ENCODE measurements at places on chromosomes 11 and 22.
A peak's percentile ranks its signal among the peaks of the same experiment; 100 is the strongest.

GRCh38 chr11:121265586-121265985 lies 27.0 kb upstream of the SC5D start:
- no peak for DNase-seq

DNA sequence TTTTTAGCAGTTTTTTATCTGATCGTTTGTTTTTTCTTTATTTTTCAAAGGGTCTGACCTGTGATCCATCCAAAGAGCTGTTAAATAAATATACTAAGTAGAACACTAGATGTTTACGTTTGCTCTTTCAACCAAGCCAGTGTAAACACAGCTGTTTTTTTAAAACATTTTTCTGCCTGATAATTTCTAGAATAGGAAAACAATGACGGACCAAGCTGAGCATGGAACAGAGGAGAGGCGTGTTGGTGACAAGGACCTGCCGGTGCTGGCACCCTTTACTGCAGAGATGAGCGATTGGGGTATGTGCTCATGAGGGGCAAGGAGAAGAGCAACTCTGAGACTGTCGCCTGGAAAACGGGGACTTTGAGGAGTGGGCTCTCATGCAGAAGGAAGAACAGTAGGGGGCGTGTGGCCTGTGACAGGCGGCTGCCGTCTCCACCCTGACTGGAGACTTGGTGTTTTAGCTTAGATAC lies 28.6 kb upstream of the PANX2 start:
- no peak for DNase-seq

DNA sequence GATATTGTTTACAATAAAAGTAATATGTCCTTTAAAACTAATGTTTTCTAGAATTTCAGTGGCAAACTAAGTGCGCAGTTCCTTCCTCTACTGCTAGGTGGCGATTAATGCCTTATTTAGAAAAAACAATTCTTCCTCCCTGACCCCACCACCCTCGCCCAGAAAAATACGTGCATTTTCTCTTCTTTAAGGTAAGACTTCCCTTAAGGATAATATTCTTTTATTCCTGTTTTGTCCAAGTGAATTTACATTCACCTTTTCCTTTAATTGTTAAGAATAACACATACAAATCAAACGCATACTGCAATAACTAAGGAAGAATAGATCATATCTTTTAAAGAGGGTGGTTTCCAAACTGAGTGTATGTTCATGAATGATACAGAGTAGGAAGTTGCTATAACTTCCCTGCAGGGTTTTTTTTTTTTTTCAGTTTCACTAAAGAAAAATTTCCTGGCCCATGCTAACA lies 17.0 kb upstream of the PSMA1 start:
- peak; percentile 68 for DNase-seq

DNA sequence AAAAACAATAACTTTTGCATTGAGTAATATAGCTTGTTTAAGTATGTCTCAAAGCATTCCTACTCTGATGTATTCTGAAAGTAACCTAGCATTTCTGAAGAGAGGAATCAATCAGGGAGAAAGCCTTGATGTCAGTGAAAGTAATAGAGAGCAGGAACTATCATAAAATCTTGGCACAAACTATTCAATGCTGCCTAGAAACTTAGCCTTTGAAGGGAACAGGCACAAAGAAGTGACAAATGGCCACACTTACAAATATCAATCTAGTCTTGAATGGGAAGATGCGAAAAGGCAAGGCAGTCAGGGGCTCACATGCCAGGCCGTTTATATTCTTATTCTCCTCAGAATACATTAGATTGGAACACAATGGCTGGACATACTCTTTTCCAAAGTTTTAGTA lies 576.5 kb upstream of the ANO3 start:
- DNase-seq = no peak

DNA sequence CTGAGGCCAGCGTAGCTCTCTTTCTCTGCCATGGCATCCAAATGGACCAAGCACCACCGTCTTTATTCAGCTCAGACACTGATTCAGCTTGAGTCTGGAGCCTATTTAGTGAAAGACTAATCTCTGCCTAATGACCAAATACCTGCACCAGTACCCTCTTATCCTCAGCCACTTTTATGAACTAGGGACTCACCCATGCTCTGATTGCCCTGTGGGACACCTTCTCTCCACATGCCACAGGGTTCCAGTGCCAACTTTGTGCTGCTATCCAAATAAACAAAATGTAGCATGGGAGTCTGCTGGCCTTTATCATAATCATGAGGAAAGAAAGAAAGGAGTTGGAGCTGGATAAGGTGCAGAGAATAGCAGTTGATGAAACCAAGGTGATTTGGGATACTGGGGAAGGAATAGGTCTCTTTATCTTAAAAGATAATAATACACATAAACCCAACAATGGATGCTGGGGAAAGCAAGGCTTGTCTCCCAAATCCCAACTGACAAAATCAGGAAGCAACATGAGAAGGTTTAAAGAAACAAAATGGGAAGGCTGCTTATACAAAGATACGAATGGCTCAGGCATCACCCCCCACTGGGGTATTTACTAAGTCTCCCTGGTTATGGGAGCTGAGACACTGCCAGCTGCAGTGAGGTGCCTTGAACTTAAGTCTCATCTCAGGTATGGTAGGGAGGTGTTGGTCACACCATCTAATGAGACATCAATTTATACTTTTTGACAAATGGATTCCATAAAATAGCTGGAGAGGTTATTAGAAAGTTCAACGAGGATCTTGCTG lies 63.3 kb downstream of the SYT9 start:
- DNase-seq = no peak

GRCh38 chr22:28822930-28823551 lies 22.7 kb upstream of the XBP1 start:
- peak; percentile 41 for DNase-seq

DNA sequence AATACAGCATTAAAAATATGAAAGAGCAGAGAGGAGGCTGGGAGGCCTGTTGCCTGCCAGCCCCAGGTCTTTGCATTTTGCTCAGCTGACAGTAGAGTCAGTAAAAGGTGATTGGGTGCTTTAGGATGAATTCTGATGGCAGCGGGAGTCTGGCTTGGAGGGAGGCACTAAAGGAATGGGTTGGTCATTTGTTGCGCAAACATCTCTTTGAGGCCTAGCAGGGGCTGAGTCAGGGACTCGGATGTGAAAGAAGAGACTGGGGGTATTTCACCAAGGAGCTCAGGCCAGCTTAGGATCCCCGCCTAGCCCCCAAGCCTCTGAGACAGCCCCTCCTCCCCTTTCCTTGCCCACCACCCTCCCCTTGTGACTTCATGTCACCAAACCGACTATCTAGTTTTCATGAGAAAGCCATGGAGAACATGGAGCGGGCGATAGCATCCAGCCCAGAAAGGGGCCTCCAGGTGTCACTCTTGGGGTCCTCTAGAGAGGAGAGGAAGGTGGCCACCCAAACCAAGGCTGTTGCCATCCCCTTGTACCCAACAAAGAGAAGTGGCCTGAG lies 9.7 kb downstream of the DGKZ start:
- DNase-seq = no peak

GRCh38 chr22:42646569-42647525 lies 2.3 kb downstream of the CYB5R3 start:
- DNase-seq = no peak

DNA sequence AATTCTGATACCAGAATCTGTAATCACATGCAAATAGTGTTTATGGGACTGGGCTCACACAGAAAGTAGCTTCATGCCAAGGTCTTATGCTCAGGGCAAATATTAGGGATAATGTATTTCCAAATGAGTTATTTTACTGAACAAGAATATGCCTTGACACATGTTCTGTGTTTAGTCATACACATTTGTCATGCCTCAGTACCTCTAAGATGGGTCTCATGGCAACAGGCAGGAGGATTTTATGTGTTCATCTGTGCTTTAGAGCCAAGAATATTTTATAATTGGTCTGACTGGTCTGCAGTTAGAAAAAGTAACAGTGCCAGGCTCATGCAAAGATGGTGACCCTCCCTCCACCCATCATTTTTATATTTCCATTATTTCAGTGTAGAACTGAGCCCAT lies 49.1 kb downstream of the JAM3 start:
- no peak for DNase-seq

GRCh38 chr22:44838316-44839016 lies 86.1 kb downstream of the ARHGAP8 start:
- no peak for DNase-seq

DNA sequence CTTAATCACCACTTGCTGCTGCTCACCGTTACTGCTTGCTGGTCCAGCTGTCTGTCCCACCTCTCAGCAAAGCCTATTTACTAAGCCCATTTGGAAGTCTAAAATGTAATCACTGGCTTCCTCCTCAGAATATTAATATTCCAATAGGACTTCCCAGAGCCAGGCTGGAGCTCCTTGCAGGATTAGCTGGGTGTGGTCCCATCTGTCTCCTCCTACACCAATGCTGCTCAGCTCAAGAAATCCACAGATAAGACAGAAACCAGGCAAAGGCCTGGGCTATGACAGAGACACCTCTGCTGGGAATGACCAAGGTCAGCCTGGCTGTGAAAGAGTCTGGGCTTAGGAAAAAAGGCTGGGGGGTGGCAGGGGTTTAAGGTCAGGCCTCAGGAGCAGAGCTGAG lies 317.8 kb downstream of the BUD13 start:
- no peak for DNase-seq

- DNase-seq = no peak
Observed at GRCh38 chr11:85813721-85814120, 2.8 kb upstream of the SYTL2 start.

DNA sequence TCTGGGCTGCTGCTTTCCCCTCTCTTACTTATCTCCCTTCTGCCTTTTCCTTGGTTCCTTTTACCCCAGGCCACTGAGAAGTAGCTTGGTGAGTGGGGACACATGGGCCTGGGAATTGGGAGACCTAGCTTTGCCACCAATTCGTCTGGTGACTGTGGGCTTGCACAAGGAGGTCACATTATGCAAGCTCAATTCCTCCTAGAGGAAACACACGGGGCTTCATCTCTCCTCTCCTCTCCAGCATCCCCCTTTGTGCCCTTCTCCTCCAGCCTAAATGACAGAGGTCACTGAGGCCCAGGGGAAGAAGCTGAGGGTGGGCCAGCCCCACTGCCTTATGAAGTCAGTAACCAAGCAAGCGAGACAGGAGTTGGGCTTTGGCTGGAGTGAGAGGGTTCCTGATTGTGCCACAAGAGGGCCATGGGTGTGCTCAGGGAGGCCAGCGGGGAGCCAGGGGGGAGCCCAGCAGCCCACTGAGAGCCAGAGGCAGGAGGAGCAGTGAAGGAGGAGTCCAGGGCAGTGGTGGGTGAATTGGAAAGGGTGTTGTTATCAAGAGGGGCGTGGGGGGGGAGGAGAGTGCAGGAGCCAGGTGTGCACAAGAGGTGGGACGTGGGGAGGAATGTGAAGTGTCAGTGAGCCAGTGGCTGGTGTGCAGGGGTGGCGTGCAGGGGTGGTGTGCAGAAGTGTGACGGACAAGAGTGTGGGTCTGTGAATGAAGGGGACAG lies 2.0 kb downstream of the CLCF1 start:
- DNase-seq = peak; percentile 45
